ENCODE measurements at places on chromosomes 2 and 18. TPM values are rescaled to one million over a fixed set of nuclear protein-coding genes. Genes with fewer than 3 reads are reported as not detected.

DNA sequence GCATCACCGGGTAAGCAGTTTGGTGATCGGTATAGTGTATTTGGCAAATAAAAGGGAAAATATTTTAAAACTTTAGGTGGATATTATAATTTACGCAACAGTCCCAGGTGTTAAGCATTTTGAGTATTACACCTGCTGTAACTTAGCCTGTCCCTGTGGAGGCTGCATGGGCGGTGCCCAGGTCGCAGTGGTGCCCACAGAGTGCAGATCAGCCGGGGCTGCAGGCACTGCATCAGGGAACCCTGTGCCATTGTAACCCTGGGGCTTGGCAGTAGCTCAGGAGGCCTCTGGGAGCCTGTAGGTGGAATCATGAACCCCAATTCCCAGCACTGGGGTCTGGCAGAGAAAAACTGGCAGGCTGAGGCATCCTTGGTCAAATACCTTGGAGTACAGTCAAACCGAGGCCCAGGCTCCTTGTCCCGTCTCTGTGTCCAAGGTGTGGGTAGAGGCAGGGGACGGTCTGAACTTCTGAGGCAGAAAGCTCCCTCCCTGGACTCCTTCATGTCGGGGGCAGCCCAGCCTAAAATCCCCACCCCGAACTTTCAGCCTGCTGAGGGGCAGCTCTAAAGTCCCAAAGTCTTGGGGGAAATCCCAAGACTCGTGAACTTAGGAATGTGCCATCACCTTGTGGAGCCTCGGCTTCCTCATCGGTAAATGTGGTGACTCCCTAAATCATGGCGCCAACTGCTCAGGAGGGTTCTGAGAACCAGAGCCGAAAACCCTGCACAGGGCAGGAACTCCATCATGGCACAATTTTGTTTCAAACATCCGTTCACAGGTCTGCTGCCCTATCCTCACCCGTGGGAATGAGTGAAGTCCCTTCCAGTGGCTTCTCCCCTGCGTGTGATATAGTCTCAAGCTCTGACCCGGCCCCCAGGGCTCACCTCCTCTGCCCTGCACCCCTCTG, 85.7 kb downstream of the INHBB start:
- no peak for DNase-seq

GRCh38 chr2:209973328-209973727, 29.1 kb upstream of the RPE start:
- DNase-seq = peak; percentile 13

DNA sequence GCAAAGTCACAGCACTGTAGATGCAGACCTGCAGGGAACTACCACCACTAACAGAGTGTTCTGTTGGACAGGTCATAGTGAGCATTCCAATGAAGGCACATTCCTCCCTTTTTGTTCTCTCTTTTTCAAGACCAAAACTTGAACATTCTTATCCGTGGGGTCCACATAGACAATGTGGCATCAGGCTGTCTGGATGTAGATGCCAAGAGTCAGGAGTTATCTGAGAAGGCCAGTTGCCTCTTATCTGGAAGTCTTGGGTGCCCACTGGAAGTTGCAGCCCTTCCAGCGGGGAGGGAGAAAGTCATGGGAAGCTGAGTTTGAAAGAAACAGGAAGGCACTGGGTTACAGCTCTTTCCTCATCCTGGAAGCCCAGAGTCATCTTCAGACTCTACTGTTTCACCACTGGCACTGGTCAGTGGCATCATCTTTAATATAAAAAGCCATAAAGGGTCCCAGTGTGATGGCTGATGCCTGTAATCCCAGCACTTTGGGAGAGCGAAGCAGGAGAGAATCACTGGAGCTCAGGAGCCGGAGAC, 61.4 kb downstream of the FAM161A start:
- DNase-seq = no peak

- no peak for DNase-seq
Observed at GRCh38 chr18:8241731-8242130, 367.5 kb upstream of the RAB12 start.

DNA sequence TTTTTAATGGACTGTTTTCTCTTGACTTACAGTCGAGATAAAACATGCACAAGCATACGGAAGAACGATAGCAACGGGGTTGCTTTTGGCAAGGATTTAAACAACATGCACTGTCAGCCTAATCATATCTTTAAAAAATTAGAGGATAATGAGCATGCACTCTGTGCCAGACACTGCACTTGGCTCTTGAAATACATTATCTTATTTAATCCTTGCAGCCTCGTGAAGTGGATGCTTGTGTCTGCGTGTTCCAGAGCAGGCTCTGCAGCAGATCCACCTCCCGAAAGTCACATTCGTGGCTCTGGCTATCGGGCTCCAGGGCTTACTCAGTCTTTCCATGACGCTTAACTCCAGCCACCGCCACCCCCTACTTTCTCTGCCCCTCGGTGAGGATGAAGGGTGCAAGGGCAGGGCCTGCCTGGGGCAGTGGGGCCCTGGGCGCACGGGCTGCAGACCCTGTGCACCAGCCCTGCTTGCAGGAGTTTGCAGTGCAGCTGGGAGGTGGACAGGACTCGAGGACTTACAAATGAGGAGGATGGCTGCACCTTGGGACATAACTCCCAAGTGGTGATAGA, 61.7 kb downstream of the ACKR3 start:
- DNase-seq = peak; percentile 43

- DNase-seq = no peak
Observed at GRCh38 chr2:8159966-8160603, 521.8 kb upstream of the ID2 start.

DNA sequence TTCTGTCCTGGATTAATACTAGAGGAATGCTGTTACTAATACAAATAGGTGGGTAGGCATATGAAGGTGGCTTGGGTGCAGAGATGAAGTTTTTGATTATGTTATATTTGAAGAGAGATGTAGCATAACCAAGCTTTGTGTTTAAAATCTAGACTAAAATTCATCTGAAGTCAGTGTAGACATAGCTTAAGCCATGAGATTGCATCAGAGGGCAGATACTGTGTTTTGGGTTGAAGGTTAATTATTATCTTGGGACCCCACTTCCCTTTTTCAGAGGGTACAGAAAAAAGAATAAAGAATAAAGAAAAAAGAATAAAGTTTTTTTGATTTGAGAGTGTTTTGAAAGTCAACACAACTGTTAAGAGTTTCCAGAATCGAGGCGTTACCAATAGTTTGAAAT, 13.0 kb downstream of the PPM1B start:
- no peak for DNase-seq

- DNase-seq = no peak
Observed at GRCh38 chr2:64106481-64106880, 37.7 kb downstream of the PELI1 start.

RRM2 gene
- total RNA-seq = 45.8 TPM

DSG1 gene
- total RNA-seq = not detected

BMP10 gene
- not detected for total RNA-seq

KCNJ13 gene
- not detected for total RNA-seq

LOXL3 gene
- total RNA-seq = 9.9 TPM

HRH4 gene
- total RNA-seq = not detected

REG3A gene
- total RNA-seq = not detected

GYPC gene
- total RNA-seq = 161 TPM

FOSL2 gene
- total RNA-seq = 42.5 TPM
